ENCODE measurements at places on chromosomes 2 and 18.

GRCh38 chr2:148027822-148028221 is 6.9 kb downstream of the MBD5 start:
- DNase-seq = no peak

DNA sequence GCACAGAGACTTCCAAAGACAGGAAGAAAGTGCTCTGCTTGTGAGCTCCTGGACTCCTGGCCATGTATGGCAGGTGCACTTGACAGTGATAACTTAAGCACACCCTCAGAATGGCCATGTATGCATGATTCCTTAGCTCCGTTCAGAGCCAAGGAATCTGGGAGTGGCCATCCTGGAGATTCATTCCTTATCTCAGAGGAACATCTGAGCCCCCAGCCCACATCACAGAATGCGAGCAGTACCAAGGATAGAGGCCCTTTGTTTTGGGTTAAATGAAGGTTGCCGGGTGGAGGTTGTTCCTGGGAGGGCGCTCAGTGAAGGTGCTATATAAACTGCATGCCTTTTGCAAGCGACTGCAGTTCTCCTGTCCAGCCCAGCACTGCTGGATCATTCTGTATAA is 26.9 kb downstream of the DIPK1C start:
- no peak for DNase-seq

- DNase-seq = no peak
Observed at GRCh38 chr2:234483568-234484251, 13.2 kb downstream of the ARL4C start.

- DNase-seq = peak; percentile 47
Observed at GRCh38 chr2:105610576-105611332, 134.0 kb upstream of the NCK2 start.

GRCh38 chr2:46299365-46300263 is 2.4 kb downstream of the EPAS1 start:
- peak; percentile 43 for DNase-seq

DNA sequence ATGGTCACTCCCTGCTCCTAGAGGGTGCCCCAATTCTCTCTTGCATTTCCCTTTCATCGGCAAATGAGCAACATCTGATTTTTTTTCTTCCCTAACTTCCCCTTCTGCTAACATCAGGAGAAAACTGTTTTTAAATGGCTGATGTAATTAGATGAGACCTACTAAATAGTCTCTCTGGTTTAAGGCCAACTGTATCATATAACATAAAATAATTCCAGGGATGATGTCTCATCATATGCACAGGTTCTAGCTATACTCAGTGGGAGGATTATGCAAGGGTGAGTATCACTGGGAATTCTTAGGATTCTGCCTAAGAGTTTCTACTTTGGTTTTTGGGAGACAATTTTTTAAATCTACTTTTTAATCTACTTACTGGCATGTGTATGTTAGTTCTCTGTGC is 193.4 kb downstream of the PARD3B start:
- DNase-seq = no peak

DNA sequence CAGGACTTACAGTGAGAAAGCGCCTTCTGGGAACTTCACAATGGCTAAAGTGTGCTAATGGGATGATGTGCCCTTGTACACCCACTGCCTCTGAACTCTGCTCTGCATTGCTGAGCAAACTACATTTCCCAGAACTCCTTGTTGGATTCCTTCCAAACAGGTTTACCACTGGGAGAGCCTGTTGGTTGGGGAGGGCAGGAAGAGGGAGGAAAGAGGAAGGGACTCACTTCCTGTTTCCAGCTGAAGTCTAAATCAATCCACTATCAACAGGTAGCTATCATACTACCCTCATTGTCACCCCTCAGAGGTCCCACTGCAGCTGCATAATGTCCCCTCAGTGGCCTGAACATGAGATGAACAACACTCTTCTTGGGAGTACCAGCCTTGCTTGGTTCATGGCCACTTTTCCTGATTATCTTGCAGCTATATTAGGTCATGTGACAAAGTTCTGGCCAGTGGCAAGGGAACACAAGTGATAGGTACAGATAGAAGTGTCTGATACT is 109.7 kb downstream of the MSH2 start:
- DNase-seq = no peak

DNA sequence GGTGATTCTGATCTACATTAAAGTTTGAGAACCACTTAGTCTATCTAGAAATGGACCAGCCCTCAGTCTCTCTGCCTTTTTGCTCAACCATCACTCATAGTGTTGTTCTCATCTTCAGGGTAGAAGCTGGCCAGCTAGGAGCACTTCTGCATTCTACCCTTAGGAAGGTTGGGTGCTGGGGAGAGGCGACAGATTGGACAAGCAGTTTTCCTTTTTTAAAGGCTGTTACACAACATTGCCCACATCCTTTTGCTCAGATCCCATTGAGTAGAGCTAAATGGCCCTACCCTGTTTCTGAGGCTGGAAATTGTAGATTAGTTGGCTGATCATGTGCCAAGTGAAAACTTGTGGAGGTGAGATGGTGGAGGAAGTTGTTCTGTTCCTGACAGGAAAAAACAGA is 35.6 kb downstream of the OSBPL6 start:
- DNase-seq = no peak

DNA sequence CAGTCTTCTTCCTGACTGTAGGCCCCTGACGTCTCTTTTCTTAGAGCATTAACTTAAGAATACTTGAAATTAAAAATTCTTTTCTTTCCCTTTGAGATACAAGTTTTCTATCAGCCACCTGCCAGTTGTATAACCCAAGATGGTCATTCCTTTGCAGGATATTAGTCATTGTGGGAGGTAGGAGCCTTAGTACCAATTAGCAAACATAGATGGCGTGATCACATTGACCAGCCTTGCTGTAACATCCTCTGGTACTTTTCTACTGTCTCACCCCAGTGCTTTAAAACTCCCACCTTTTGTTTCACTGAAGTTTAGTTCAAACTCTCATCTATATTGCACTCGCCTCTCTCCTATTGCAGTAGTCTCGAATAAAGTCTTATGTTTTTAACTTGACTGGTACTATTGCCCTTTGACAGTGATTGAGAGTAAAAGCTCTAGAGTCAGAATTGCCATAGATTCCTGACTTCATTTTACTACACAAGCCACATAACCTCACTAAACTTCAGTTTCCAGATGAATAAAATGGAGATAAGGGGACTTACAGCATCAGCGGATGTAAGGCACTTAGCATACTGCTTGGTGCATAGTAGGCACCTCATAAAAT is 74.1 kb downstream of the VRK2 start:
- DNase-seq = no peak

- DNase-seq = no peak
Observed at GRCh38 chr2:173761603-173762119, 203.5 kb downstream of the SP3 start.

GRCh38 chr2:42978887-42979415 is 186.6 kb upstream of the HAAO start:
- no peak for DNase-seq

DNA sequence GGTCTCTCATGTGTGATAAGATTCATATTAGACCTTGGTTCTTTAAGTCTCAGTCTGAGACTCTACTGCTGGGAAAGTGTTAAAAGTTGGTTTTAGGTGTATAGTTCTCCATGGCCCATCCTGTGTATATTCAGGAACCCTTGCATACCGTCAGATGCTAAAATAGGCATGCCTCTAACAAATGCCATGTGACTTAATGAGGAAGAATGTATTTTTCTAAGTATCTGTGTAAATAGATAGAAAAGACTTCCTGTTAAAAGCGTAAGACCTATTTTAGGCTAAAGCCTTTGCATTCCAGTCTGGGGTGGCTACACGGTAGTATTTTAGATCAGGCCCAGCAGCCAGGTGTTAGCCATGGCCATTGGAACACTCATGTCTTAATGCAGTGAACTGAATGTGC is 73.3 kb downstream of the RHBDD1 start:
- DNase-seq = no peak

DNA sequence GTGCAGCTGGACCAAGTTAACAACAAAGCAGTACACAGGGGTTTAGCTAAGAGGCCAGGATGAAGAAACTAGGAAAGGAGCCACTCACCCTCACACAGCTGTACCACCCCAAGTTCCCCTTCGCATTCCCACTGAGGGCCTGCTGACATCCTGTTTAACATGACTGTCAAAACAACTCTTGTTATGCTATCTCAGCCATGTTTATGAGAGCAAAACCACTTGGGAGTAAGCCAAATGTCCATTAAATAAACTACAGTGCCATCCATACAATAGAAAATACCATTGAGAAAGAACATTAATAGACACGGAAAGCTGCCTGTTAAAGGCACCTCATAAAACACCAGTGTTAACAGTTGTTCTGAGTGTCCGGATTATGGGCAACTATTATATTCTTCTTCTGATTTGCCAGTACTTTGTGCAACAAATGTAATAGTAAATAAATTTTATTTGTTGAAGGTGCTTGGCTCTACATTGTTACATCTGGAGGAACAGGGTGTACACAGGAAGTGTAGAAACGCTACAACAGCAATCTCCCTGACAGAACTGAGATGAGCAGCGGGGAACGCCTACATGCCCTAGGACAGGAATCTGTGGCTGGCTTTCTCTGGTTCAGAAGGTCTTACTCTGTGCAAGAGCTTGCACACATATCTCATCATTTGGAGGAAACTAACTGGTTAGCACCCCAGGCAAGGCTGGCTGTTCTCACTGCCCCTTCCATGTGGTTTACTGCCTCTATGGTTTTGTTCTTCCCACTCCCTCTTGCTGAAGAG is 85.6 kb downstream of the EHD3 start:
- peak; percentile 0 for DNase-seq

- DNase-seq = no peak
Observed at GRCh38 chr2:26330604-26331003, 15.3 kb upstream of the SELENOI start.

GRCh38 chr2:10048501-10049171 is 5.3 kb downstream of the KLF11 start:
- DNase-seq = peak; percentile 14

- DNase-seq = peak; percentile 31
Observed at GRCh38 chr2:138502255-138503086, 901 bp downstream of the SPOPL start.

DNA sequence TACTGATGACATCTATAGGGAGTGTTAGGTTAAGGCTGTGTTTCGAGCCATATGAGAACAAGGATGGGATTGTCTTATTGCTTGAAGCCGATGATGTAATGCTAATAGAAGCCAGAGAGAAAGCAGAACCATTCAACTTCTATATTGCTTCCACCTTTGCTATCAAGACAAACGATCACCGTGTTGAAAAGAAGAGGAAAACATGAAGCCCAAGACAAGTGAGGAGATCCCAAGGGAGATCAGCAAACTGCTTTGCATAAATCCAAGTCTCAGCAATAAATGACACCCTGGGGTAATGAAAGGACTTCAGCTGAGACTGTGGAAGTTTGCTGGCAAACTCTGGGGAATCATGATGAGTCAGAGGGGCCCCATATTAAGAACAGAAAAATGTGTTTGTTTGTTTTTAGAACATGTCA is 206.2 kb downstream of the NCKAP5 start:
- DNase-seq = no peak

- no peak for DNase-seq
Observed at GRCh38 chr2:52428224-52428623, 1339.4 kb upstream of the CHAC2 start.

- DNase-seq = no peak
Observed at GRCh38 chr2:108139521-108139920, 100.2 kb upstream of the SULT1C3 start.

GRCh38 chr2:200428961-200429665 is 80.8 kb downstream of the KCTD18 start:
- DNase-seq = no peak

DNA sequence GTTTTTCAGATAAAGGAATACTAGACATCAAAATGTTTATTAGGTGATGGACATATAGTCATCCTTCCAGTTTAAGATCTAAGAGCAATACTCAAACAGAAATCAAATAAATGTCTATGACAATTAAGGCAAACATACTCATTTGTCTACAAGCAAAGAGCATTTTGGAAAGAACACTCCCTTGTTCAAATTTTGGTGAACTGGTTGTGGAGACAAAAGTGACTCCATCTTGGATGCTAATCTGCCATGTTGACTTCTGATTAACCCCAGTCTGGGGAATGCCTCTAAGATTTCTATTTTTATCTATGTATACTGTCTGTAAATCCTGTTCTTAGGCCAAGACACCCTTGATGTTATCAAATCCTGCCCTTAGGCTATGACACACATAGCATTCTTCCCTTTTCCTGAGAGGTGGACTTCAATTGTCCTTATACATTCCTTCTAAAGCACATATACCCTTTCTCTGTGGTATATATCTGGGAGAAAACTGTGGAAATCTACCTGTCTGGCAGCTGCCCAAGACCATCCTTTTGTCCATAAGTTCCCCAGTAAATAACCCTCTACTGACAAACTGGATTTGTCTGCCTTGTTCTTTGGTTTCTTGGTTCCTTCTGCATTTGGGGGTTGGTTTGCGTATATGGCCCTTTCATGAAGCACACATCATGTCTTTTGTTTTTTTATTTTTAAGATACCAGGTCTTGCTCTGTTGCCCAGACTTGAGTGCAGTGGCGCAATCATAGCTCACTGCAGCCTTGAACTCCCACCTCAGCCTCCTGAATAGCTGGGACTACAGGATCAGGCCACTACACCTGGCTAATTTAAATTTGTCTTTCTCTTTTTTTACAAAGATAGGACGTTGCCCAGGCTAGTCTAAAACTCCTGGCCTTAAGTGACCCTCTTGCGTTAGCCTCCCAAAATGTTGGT is 12.5 kb upstream of the PLEKHM3 start:
- DNase-seq = no peak

DNA sequence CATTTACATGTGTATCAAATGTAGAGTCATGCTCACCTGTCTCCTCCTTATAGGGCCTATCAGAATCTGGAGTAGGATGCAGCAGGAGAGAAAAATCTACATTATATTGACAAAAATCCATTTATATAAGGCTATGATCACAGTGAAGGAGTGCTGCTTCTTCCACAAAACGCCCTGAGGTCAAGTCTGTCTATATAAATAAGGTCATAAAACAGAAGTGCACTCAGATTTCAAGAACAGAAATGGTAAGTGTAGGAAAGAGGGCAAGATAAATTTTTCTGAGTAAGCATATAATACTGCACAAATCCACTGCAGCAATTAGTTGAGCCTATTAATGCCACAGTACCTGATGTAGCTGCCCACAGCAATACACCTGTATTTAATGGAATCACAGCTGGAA is 51.8 kb downstream of the COL5A2 start:
- peak; percentile 54 for DNase-seq

GRCh38 chr2:145752091-145752806 is 1232.3 kb upstream of the ZEB2 start:
- peak; percentile 66 for DNase-seq

DNA sequence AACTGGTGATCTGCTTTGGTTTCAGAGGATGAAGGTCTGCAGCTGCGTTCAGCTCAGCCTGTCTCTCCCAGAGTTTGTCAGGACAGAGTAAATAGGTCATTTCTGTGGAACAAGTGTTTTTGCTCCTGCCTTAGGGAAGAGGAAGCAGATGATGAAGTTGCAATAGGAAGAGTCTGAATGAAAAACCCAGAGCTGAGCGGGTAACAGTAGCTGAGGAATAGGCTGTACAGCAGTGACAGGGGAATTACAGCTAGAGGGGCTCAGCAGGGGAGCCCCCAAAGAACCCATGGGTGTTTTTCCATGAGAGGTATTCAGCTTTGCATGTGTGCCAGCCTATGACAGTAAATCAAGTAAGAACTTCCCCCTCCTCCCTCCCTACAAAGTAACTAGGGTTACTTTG is 10.3 kb upstream of the CYBRD1 start:
- DNase-seq = no peak

GRCh38 chr2:240911641-240912265 is 5.6 kb downstream of the CROCC2 start:
- no peak for DNase-seq

- DNase-seq = no peak
Observed at GRCh38 chr2:21020031-21020667, 23.7 kb downstream of the APOB start.

Data from NCI-H748 treated with DMSO at 0.1 percent for 48 hours (cell line).